ENCODE measurements at places on chromosomes 3 and 15. TPM values are rescaled to one million over a fixed set of nuclear protein-coding genes. Genes with fewer than 3 reads are reported as not detected.

GRCh38 chr15:74384881-74385643, 17.6 kb upstream of the CYP11A1 start:
- DNase-seq = no peak

- no peak for DNase-seq
These were observed 84.4 kb downstream of the GPR156 start for GRCh38 chr3:120200493-120201235.

GRCh38 chr3:12472000-12472610, 12.2 kb upstream of the TSEN2 start:
- no peak for DNase-seq

- no peak for DNase-seq
These were observed 15.8 kb downstream of the PLA2G4B start for GRCh38 chr15:41854443-41854842.

DNA sequence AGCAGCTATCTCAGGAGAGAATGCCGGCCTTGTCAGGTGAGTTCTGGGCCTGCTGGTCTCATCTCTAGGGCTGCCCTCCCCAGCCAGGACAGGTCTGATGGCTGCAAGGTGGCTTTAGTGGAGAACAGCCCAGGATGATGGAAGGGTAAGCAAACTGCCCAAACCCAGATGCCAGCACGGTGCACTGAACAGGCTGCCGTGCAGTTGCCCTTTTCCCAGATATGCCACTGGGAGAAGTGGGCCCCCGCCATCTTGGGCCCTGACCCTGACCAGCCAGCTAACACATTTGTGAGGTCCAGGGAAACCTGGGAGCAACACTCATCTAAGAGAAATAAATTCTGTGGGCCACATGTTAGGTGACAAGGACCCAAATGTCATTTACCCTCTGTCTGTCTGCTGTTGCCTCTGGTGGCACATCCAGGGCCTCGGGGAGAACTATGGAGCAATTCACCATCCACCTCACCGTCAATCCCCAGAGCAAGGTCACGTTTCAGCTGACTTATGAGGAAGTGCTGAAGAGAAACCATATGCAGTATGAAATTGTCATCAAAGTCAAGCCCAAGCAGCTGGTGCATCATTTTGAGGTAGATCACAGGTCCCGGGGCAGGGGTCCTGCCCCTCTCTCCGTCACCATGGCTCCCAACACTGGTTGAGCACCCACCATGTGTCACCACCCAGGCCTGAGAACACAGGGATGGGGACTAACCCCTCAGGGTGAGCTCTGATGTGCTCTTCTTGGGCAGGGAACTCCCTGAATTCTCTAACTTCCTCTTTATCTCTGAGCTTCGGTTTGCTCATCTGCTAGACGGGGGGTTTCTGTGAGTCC, 1.8 kb downstream of the ITIH1 start:
- DNase-seq = no peak

- DNase-seq = no peak
These were observed 12.8 kb downstream of the LRRC28 start for GRCh38 chr15:99264125-99264524.

DNA sequence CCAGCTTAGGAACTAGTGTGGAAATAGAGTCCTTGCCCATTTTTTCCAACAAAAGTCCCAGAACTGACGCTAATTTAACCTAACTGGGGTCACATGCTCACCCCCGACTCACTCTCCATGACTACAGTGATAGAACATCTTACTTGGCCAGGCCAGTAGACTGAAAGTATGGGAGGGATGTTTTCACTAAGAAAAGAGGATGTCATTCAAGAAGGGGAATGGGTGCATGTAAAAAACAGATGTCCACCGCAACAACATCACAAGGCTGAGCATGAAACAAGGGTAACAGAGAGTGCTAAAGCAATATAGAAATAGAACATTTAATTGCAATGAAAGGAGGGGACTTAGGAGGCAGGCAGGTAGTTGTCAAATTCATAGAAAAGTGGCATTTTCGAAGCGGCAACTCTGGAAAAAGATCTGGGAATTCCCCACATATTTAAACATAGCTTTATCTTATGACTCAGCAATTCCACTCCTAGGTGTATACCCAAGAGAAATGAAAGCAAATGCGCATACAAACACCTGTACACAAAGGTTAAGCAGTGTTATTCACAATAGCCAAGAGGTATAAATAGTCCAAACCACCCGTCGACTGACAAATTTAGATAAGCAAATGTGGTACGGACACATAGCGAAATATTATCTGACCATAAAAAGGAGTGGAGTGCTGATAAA, 41.1 kb upstream of the UBE2E2 start:
- DNase-seq = no peak

- DNase-seq = no peak
These were observed 9.8 kb upstream of the RUVBL1 start for GRCh38 chr3:128133273-128133883.

DNA sequence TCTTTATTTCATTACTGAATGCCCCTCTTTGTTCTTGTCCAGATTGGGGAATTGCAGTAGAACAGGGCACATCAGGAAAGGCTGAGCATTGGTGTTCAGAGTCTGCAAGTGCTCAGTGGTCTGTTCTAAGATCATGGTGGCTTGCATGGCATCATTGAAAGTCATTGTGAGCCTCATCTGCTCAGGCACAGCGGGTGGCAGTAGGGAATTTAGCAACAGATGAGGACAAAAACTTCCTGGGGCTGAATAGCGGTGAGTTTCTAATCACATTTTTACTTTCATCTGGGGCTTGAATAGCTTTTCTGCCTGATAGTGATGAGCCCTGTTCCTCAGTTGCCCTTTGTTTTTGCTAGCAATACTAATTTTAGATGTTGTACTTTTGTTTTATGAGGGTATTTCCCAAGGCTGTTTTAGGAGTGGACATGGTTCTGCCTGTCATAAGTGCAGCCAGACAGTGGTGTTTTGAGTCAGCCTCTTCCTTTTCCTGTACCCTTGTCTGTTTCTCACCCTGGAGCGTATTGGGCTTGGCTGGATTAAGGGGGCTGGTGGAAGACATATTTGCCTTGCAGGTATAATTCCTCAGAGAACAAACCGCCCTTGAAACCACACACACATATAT, 127.2 kb upstream of the IL12A start:
- no peak for DNase-seq

DNA sequence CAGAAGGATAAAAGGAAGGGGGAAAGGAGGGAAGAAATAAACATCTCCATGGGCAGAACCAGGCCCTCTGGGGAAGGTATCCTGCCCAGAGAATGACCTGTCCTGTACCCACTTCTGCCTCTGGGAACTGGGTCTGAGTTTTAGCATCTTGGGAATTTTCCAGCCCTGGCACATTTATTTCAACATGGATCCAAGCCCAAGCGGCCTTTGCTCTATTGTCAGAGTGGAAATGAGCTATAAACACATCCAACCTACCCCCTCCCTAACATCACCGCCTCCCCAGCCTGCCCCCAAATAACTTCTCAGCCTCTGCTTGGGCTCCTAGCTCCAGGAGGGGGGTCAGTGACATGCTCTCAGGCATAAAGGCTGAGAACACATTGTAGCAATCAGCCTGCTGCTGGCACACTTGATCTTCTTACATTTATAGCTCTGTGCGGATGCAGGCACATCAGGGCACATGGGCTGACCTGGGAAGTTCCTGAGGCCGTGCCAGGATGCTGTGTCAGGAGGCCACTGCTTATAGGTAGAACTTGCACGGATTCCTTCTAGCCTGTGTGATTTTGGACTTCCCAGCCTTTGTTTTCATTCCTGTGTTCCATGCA, 4.6 kb upstream of the OXTR start:
- no peak for DNase-seq

DNA sequence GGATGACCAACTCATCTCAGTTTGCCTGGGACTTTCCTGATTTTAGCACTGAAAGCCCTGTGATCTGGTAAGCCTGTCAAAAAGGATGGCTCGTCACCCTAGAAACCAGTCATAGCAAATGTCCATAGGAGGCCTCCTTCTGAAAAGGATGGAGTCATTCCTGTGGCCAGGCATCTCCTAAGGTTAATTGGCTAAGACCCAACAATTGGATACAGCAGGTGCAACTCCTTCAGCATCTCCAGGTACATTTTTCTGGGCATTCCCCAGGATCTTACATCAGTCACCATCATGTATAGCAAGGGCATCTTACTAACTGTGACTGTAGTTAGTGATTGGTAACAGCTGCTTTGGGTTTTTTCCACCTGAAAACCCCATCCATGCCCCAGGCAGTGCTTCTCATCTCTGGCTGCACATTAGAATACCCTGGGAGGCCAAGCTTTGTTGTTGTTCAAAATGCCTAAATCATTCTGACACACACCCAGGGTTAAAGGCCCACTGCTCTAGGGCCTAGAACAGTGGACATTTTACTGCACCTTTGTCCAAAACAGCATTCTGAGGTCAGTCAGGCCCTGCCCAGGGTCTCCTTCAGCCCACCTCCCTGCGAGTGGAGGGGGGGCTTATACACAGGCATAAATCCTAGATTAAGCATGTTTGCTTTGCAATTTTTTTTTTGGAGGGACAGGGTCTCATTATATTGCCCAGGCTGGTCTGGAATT, 28.3 kb upstream of the GALNT15 start:
- no peak for DNase-seq

- DNase-seq = no peak
These were observed 389.5 kb downstream of the LRTM1 start for GRCh38 chr3:54538346-54538745.

- DNase-seq = no peak
These were observed 16.0 kb upstream of the NPAP1 start for GRCh38 chr15:24659622-24660021.

DNA sequence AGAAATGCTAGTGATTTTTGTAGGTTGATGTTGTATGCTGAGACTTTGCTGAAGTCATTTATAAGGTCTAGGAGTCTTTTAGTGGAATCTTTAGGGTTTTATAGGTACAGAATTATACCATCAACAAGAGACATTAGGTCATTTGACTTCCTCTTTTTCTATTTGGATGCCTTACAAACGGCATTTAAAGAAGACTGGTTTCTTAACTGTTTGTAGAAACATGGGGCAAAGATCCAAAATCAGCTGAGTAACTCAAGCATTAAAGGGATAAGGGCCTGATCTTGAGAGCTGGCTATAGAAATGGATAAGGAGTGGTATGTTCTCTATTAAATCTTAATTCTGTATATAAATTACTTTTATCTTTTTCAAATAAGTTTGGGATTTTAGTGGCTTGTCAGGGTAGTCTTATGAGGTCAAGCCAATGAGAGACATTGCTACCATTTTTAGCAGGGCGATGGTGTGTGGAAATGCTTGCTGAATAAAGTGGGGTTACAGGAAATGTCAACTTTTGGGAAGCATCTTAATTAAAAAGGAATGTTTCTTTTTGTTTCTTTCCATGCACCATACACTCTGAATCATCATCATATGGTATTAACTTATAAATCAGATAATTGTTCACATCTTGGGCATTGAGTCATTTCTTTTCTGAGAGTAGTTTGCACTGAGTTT, 197.7 kb upstream of the GBE1 start:
- DNase-seq = no peak

- DNase-seq = no peak
These were observed 60.3 kb upstream of the TP63 start for GRCh38 chr3:189570916-189571315.

DNA sequence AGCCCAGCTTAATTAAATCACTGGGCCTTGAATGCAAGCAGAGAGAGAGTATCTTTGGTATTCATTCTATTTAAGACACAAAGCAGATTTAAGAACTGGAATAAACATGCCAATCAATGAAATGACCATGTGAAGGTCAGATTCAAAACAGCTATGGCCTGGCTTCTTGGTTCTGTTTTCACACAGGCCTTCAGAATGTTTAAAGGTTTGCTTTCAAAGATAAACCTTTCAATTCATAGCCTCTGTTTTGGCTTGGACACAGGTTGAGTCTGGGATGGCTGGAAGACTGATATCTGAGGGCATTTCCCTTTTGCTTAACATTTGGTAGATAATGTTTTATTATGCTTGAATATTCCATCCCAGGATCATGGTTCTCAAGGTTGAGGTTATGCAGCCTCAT, 244.4 kb upstream of the KBTBD8 start:
- DNase-seq = no peak

- DNase-seq = no peak
These were observed 81.5 kb downstream of the CHST2 start for GRCh38 chr3:143201045-143201444.

GRCh38 chr3:70150599-70150998, 151.1 kb downstream of the SAMMSON start:
- no peak for DNase-seq

DNA sequence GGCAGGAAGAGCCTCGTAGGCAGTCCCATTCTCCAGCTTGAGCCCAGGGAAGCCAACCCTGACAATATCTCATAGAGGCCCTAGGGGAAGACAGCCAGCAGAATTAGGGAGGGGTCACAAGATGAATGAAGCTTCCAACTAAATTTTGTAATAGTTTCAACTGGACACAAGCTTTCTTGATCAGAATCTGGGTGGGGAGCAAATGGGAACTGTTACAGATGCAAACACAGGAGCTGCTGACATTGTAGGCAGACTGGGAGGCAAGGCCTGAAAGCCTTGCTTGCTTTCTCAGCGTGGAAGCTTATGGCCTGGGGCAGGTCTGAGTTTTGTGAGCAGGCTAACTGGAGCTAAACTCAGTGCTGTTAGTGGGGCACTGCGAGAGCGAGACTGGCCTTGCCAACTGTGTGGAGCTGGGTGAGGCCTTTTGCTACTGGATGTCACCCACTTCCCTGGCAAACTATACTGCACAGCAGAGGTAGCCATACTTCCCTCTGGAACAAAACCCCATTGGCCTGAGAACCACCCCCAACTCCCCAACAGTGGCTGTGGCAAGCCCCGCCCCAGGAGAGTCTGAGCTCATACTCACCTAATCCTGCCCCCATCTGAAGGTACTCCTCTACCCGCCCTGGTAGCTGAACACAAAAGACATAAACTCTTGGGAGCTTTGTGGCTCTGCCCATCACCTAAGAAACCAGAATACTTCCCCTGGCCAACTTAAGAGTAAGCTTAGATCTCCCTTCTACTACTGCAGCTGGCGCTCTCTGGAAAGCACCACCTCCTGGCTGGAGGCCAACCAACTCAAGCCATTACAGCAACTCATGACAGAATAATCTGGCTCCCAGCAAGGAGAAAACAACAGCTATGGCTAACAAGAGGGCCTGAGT, 42.9 kb downstream of the CFAP20DC start:
- no peak for DNase-seq

GRCh38 chr3:17039594-17039993, 154.8 kb downstream of the PLCL2 start:
- DNase-seq = no peak

GRCh38 chr3:112956351-112956750, 18.6 kb downstream of the CD200R1 start:
- no peak for DNase-seq

GRCh38 chr3:121649645-121650044, 11.1 kb downstream of the HCLS1 start:
- DNase-seq = no peak

GRCh38 chr3:112357930-112358780, 25.2 kb downstream of the CD200 start:
- DNase-seq = no peak

The ALDH1A3 gene
- 5.2 TPM for polyA plus RNA-seq

The ADCY5 gene
- polyA plus RNA-seq = 10.9 TPM

The KLHL40 gene
- 0.06 TPM for polyA plus RNA-seq

The STRIT1 gene
- 0.81 TPM for polyA plus RNA-seq

The SAMD7 gene
- polyA plus RNA-seq = not detected

The ATP13A4 gene
- polyA plus RNA-seq = 0.72 TPM

The GADL1 gene
- polyA plus RNA-seq = 2.4 TPM

The PAK6 gene
- 4.5 TPM for polyA plus RNA-seq

The ZBBX gene
- polyA plus RNA-seq = 2.9 TPM

All from renal cortex interstitium (tissue), 15 donors.